ENCODE measurements at places on chromosomes 5 and 9.
A peak's percentile ranks its signal among the peaks of the same experiment; 100 is the strongest.

- no peak for DNase-seq
These were observed 154.6 kb upstream of the GNA14 start for GRCh38 chr9:77802515-77803293.

- DNase-seq: no peak
These were observed 10.4 kb upstream of the SLC36A2 start for GRCh38 chr5:151357792-151358191.

DNA sequence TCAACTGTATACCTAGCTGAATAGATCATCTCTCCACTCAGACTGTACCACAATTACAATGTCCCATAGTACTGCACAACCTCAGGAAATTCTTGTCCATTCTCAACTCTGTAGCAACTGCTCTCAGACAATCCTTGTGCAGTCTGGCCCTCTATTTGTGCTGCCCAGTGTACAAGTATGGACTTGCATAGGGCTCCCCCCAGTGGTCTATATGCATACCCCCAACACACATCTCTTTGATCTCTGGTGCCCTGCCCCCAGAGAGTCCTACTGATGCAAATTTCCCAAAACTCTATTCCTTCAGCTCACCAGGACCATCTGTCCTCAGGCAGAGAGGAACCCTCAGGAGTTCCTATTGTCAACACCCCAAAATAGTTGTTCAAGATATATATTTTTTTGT is 205.3 kb downstream of the SLCO4C1 start:
- no peak for DNase-seq

DNA sequence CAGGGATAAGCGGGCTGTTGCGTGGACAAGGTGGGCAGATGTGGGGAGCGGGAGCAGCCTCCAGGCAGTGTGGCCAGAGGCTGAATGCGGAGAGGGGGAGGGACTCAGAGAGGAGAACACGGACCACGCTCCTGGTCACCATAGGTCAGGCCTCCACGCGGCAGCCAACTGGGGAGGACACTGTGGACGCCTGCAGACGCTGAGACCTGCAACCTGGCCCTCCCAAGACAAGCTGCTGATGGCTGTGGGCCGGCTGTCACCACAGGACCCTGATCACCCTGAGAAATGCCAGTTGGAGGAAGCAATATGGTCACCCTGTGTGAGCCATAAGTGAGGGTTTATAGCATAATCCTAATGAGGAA is 16.8 kb downstream of the LPCAT1 start:
- DNase-seq: no peak

GRCh38 chr9:120693700-120694008 is 20.6 kb downstream of the MEGF9 start:
- peak; percentile 3 for DNase-seq

GRCh38 chr5:123278284-123278683 is 144.9 kb downstream of the CEP120 start:
- DNase-seq: peak; percentile 29

DNA sequence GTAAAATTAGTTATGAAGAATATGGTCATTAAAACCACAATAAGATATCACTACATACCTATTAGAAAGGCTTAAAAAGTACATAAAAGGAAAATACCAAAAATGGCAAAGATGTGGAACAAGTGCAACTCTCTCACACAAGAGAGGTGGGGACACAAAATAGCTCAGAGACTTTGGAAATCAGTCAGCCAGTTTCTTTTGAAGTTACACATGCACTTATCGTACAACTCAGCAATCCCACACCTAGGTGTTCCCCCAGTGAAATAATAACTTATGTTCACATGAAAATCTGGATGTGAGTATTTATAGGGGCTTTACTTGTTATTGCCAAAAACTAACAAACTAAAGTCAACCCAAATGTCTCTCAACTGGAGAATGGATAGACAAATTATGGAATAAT is 9.8 kb upstream of the RICTOR start:
- no peak for DNase-seq

- no peak for DNase-seq
These were observed 272.1 kb downstream of the TLE1 start for GRCh38 chr9:81417299-81417675.
